ENCODE measurements at places on chromosomes 5 and 9.

GRCh38 chr9:63728287-63728686 lies 1556.7 kb downstream of the FOXD4L5 start:
- DNase-seq = no peak

DNA sequence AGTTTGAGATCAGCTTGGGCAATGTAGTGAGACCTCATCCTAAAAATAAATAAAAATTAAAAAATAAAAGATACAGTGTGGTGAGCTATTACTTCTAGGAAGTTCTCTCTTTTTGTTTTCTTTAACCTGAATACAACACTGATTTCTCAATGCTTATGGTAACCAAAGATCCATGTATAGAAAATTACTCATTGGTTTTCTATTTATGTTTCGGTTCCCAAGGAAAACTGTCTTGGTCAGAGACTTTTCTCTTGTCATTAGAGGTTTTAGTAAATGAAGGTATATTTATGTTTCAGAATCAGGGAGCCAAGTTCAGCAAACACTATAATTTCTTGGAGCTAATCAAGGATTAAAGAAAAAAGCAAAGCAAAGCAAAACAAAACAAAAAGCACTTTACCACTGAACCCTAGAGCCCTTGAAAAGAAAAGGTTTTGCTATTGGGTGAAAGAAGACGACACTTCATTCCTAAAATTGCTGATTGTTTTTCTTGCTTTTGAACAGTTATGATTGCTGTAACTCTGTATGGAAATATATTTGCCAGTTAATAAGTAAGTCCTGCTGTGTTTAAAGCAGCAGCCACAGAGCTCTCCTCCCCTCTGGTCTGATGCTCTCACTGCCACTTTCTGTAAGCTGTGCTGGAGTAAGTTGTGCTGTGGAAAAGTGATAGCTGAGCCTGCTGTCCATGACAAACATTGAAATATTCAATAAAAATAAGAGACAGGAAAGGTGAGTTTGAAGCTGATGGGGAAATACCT lies 298.2 kb downstream of the CD180 start:
- DNase-seq = no peak

DNA sequence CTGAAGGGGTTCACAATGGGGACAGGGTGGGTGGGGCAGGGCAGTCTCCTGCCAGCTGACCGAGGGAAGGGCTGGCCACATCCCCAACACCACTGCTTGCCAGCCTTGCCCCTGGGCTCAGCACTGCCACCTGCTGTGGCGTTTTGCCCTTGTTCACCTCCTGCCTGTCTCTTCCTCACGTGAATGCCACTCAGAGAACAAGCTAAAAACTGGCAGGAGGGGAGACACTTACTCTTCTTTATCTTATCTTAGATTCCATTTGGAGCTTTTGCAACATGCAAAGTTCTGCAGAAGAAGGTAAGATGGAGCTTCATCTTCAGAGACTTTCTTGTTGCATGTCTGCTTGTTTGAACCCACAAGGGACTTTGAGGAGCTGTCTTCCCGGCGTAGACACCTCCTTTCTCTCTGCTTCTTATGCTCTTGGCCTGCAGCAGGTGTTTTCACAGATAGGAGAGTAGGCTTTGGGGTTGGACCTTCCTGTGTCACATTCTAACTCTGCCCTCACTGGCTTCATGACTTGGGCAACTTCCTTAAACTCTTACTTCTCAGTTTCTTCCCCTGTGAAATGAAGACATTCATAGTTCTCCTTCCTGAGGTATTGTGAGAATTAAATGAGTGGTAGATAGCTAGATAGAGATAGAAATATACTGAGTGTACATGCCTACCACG lies 4.1 kb downstream of the LRSAM1 start:
- no peak for DNase-seq

DNA sequence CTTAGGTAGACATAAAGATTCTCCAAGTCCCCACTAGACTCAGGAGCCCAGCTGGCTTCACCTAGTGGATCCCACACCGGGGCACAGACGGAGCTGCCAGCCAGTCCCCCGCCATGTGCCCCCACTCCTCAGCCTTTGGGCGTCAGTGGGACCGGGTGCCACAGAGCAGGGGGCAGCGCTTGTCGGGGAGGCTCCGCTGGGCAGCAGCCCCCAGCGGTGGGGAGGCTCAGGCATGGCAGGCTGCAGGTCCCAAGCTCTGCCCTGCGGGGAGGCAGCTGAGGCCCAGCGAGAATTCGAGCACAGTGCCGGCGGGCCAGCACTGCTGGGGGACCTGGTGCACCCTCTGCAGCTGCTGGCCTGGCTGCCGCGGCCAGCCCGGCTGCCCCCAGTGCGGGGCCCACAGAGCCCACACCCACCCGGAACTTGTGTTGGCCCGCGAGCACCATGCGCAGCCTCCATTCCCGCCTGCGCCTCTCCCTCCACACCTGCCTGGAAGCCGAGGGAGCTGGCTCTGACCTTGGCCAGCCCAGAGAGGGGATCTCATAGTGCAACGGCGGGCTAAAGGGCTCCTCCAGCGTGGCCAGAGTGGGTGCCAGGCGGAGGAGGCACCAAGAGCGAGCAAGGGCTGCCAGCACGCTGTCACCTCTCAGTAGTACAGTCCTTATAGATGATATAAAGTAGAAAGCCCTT lies 390.7 kb downstream of the PLK2 start:
- no peak for DNase-seq

DNA sequence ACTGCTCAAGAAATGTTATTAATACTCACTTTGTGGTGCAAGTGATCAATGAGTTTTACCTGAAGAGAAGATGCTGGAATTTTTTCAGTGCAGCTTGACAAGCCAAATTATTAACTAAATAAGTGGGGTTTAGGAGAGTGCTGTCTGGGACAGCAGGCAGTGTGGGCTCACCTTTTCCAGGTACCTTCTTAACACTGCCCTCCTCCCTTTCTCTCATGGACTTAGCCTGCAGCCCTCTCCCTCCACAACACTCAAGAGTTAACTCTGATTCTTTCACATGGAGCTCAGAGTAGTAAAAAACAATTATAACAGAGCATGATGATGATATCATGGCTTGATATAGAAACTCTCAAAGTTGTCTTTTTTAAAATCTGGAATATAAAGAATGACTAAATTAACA lies 404.8 kb upstream of the SLC30A5 start:
- no peak for DNase-seq

DNA sequence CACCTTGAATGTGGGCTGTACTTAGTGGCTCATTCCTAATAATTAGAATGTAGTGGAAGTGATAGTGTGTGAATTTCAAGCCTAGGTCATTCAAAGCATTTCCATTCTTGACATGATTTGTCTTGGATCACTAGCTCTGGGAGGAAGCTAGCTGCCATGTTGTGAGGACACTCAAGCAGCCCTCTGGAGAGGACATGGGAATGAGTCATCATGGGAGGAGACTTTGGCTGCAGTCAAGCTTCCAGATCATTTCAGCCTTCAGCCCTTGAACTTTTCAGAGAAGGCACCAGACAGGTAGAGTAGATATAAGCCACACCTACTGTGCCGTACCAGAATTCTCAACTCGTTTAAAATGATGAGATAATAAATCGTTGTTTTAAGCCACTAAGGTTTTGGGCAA lies 506.9 kb downstream of the ZNF608 start:
- DNase-seq = no peak

DNA sequence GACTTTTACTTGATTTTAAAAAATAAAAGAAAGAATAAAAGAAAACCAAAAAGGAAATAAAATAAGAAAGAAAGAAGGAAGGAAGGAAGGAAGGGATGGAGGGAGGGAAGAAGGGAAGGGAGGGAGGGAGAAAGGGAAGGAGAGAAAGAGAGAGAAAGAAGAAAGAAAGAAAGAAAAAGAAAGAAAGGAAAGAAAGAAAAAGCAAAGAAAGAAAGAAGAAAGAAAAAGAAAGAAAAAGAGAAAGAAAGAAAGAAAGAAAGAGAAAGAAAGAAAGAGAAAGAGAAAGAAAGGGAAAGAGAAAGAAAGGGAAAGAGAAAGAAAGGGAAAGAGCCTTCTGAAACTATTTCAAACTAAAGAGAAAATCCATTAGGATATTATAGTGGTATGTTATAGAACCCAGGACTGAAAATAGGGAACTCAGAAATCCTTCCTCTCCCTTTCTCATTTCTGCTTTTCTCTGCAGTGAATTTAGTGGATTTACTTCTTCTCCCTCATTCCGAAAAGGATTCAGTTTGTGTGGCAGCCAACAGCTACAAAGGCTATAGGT lies 414.7 kb upstream of the CCNG1 start:
- DNase-seq = no peak

DNA sequence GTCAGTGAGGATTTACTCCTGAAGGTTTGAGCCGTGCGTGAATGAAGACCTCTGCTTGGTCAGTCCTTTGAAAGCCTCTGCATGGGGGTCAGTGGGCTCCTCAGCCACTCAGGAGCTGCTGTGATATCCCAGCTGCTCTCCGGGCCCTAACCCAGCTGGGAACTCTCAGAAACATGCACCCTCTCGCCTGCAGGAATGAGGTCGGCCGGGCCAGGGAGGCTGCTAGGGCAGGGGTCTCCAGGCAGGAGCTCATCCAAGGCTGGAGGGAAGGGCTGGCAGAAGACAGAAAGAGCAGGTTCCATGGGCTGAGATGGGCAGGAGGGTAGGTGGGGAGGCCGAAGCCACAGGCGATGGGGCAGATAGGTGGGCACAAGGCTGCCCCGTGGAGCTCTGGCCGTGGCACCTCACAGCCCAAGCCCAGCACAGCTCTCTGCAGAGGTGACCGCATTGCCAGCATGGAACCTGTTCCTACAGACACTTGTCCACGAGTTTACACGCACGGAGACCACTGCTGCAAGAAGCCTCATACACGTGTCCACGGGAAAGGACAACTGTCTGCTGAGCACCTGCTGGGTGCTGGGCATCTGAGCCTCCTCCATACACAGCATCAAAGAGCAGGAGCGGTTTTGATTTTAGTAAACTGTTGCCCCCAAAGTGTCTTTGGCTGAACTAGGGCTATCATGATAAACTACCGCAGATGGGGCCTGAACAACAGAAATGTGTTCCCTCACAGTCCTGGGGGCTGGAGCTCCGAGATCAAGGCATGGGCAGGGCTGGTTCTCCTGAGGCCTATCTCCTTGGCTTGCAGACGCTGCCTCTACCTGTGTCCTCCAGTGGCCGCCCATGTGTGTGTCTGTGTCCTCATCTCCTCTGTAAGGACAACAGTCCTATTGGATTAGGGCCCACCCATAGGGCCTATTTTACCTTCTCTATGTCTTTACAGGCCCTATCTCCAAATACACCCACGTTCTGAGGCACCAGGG lies 85.2 kb upstream of the ADAMTS2 start:
- DNase-seq = no peak
